Hypothalamus (tissue), 51 donors: ENCODE measurements at places on chromosomes 3 and 15.

DNA sequence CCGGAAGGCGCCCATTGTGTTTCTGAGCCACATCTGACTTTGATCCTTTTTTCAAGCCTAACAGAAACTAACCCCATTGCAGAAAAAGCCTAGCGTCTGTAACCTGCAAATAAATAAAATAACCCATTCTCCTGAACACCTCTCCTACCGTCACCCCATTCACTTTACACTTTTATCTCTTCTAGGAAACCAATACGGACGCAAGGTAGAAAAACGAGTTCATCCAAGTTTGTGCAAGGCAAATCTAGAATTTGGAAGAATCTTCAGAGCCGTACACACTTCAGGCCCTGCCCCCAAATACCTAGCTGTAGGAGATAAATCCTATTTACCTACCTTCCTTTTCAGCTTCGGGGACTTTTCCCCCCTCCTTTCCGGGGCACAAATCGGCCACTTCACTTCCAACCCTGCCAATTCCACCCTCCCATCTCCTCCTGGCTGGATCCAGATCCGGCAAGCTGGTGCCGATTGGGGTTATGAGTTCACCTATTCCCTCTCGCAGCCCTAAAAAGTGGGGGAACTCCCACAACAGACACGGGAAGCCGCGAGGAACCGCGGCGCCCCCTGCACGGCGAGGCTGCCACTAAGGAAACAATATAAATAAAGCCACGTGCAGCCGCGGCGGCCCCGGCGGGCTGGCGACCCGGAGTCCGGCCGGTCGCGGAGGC is 987 bp downstream of the PRTG start:
- no peak for DNase-seq

- DNase-seq = no peak
Measured at GRCh38 chr3:133948131-133948810, 52.6 kb upstream of the RAB6B start.

- no peak for DNase-seq
Measured at GRCh38 chr3:172136330-172136729, 97.0 kb downstream of the FNDC3B start.

GRCh38 chr15:90004252-90004651 is 3.1 kb downstream of the ZNF710 start:
- no peak for DNase-seq

- no peak for DNase-seq
Measured at GRCh38 chr3:86942206-86942605, 48.7 kb downstream of the VGLL3 start.

DNA sequence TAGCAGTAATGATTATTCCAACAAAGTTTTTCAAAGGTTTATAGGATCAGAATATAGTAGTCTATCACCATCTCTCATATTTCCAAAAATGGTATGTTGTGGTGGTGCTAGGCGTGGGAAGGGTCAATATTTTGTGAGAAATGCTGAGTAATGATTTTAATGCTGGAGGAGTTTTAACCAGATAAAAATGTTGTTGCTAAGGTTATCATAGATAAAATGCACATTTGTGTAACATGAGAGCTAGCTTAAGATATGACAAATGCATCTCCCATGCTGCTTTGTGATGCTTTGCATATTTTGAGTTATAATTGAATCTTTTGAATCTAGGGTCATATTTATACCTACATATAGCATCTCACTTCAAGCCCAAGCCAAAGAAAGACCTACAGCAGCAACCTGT is 103.9 kb upstream of the ROBO1 start:
- no peak for DNase-seq

- DNase-seq = peak; percentile 59
Measured at GRCh38 chr3:134373271-134374104, 759 bp downstream of the AMOTL2 start.

DNA sequence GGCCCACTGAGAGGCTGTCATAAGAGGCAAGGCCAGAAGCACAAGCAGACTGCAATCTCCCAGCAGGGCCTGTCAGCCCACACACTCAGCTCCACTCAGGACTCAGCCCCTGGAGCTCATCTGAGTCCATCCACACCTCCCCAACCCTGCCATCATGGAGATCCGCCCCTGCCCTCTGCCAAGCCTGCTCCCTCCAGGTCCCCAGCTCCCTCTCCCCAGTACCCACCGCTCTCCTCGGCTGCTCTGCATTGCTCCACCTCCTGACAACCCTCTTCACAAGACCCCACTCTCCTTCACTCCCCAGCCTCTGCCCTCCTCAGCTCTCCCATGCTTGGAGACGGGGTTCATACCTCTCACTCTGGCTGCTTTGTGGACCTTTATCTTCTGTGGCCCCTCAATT is 11.1 kb downstream of the POC1A start:
- no peak for DNase-seq
